RCC 7860 (cell line): ENCODE measurements at places on chromosomes 2 and 18.

DNA sequence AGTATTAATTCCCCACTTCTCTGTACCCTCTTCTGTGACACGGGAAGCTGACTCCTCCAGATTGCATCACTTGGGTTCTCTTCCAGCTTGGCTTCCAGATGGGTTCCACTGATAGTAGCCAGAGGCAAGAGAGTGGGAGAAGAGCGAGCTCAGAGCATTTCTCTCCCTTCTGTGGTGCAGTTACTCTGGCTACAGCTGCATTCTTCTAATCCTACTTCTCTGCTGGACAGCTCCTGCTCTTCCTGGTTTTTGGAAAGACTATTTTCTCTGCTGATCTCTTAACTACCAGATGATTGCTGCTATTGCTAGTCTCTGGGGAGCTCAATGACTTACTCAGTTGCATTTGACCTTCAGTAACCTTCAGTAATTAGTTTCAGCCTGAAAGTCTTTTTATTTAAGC, 187.5 kb upstream of the MAP2 start:
- DNase-seq, result no peak

DNA sequence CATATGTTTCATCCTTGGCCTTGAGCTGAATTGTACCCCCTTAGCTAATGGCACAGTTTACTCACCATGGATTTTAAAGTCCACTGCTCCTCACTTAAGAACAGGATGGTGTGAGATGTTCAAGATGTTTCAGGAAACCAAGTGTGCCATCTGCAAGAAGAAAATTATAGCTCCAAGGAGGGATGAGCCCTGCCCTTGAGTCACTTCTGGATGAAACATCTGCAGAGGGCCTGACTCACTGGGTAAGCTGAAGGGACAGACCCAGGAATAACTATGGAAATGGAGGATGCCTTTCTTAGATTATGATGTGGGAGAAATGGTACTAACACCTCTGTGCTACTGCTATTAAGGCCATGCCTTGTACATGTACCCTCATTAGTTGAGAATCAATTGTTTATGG, 6.4 kb downstream of the MARS2 start:
- no peak for DNase-seq

DNA sequence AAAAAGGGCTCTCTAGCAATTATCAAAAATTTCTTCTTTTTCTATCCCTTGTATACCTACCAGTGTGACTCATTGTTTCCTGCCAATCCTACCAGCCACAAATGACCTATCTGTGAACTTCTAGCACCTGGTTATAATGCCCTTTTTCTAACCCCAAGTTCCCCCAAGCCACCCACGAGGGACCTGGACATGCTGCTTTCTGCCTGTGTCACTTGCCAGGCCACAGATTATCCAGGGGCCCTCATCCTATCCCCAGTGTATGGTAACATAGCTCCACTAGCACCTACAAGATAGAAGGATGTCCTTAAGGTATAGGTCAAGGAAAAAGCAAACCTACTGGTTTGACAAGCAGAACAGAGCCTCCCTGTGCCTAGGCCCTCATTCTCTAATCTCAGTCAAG, 26.8 kb downstream of the AAK1 start:
- DNase-seq, result peak; percentile 30

- DNase-seq, result peak; percentile 80
Observed at GRCh38 chr2:85911814-85912692, 23.3 kb upstream of the ST3GAL5 start.

GRCh38 chr2:125837128-125837527, 818.8 kb upstream of the GYPC start:
- no peak for DNase-seq

- no peak for DNase-seq
Observed at GRCh38 chr18:5893956-5894610, 1.2 kb downstream of the TMEM200C start.

GRCh38 chr18:64037812-64038414, 68.0 kb downstream of the SERPINB8 start:
- DNase-seq, result peak; percentile 21

DNA sequence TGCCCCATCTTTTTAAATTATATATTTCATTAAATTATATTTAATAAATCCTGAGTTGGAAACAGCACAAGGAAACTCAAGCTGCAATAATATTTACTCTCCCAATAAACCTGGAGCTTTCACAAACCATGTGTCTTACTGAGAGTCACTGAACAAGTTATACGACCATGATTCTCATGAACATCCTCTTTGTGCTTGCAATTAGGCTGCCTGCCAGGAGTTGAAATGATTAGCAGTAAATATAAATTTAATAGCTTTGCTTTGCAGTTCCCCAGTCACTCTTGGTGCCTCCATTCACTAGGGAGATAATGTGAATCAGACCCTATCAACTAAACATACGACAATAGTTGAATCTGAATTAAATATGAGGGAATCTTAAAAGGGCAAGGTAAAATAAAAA, 905.1 kb downstream of the NRXN1 start:
- no peak for DNase-seq

- no peak for DNase-seq
Observed at GRCh38 chr2:174002679-174003078, 37.5 kb upstream of the SP3 start.

DNA sequence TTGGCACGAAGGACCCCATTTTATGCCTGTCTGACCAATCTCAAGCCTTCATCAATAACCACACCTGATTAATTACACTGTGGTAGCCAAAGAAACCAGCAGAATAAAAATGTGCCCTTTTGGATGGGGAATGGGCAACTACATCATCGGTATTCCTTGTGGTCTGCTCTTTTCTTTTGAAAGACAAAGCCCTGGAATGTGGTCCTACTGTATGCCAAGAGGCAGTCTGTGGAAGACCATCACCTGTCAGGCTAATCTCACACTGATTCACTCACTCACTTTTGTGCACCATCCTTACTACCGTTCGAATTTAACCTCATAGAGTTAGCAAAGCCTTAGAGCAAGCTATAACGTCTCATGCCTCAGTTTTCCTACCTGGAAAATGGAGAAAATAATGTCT, 275.2 kb upstream of the LRRTM1 start:
- DNase-seq, result no peak

DNA sequence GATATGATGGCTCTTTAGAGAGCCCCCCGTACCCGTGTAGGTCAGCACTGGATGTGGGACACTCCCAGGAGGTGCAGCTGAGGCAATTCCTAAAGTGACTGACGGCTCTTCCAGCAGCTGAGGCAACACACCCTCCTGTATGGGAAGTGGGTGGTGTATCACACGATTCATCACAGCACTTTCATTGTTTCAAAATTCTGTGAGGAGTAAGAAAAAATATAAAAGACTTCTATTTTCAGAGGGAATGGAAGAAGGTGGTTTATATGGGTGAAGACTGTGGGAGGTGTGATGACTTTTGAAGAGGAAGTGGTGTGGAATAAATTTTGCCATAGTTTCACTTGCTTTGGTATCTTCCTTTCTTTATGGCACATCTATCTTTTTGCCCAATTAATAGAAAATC, 22.3 kb downstream of the QPCT start:
- DNase-seq, result no peak
